ENCODE measurements at places on chromosomes 11 and 22.

DNA sequence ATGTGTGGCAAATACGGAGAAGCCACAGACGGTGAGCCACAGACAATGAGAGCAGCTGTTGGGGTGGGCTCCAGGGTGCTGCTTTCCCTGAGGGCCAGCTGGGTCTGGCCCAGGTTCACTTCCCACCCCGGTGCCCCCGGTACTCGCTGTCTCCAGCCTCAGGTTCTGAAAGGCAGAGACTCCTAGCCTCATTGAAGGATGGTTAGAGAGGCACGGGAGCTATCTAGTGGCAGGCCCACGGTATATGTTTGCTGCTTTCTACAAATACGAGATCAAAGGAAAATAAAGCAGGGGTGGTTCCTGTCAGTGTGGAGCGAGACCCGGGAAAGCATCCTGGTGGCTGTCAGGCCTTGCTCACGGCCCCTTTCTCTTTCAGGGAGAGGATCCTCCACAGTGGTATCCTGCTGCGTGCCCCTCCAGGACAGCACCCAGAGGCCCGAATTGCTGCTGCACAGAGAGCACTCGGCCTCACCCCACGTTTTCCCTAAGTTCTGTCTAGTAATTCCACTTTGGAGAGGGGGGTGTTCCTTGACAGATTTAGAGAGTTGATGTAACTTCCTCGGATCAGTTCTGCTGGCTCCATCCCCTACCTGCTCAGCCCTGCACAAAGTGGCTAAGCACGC is 3.0 kb downstream of the TMEM80 start:
- no peak for DNase-seq

- no peak for DNase-seq
These were observed 640.2 kb downstream of the LRRC4C start for GRCh38 chr11:40819230-40819629.

- no peak for DNase-seq
These were observed 73.0 kb upstream of the ADSL start for GRCh38 chr22:40273319-40273718.

GRCh38 chr22:43262990-43263644 is 76.2 kb upstream of the TTLL12 start:
- DNase-seq, result no peak

DNA sequence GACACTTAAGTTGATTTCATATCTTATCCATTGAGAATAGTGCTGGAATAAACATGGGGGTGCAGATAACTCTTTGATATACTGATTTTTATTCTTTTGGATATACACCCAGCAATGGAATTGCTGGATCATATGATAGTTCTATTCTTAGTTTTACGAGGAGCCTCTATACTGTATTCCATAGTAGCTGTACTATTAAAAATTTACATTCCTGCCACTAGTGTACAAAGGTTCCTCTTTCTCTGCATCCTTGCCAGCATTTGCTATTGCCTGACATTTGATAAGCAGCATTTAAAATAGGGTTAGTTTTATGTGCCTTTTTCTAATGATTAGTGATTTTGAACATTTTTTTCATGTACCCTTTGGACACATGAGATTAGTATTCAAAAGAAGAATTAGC is 554.2 kb downstream of the JRKL start:
- no peak for DNase-seq

- DNase-seq, result no peak
These were observed 134.0 kb upstream of the TEAD1 start for GRCh38 chr11:12540075-12540680.

GRCh38 chr11:83816572-83817187 is 530.5 kb upstream of the CCDC90B start:
- no peak for DNase-seq

DNA sequence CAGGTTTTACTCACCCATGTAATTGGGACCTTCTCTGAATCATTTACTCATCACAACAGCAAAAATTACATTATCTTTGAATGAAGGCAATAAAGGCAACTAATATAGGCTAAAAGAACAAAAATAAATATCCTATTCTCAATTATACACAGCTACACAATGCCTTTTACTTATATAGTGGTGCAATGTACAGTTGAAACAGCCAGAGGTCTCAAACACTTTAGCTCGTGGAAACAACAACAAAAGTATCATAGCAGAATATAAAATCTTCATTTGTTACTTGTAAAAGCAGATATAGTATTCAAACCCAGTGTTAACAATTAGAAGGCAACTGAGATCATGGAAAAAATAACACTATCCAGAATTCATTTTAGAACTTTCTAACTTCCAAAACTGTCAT is 20.6 kb upstream of the CCDC34 start:
- DNase-seq, result no peak

GRCh38 chr11:3148990-3149851 is 15.9 kb downstream of the OSBPL5 start:
- no peak for DNase-seq

DNA sequence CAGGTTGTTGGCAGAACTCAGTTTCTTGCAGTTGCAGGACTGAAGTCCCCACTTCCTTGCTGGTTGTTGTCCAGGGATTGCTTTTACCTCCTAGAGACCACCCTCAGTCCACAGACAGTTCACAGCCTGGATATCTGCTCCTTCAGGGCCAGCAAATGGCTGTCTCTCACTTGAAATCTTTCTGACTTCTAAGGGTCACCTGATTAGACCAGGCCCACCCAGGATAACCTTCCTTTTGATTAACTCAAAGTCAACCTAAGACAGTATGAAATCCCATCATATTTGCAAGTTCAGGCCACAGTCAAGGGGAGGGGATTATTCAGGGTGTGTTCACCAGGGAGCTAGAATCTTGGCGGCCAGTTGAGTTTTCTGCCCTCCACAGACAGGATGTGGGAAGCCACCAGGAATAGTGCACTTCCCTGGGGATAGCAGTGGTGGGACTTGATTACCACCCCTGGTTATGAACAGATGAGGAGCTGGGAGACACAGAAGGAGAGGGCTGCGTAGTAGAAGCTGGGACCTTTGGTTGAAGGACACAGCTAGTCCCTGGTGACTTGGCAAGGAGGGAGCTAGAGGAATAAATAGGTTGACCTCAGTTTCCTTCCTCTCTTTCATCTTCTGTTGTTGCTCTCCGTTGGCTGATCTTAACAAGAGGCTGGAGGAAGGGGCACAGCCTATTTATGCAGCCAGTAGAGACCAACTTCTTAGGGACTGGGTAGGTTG is 33.4 kb downstream of the MIAT start:
- no peak for DNase-seq

GRCh38 chr22:48204296-48204695 is 1441.8 kb downstream of the TBC1D22A start:
- DNase-seq, result peak; percentile 3

DNA sequence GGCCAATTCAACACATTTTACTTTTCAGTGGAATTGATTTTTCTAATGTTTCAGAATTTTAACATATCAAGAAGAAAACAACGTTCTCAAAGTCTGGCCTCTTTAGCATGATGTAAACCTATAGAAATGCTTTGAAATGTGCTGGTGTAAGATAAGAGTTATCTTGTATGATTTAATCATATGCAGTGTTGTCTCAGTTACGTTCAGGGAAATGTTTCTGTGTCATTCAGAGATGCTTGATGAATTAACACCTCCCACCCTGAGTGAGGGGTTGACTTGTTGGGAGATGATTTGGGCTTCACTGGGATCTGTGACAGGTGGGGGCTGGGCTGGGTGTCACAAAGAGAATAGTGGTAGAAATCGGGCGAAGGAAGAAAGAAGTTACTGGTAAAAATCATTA is 15.7 kb upstream of the MYO18B start:
- DNase-seq, result no peak

Measured in mucosa of gallbladder (tissue), 1 donor.